Bronchial smooth muscle cell (primary cell): ENCODE measurements at places on chromosomes 7 and 10. TPM values are rescaled to one million over a fixed set of nuclear protein-coding genes. Genes with fewer than 3 reads are reported as not detected.

Gene AOAH
- total RNA-seq, result not detected in 2 replicates

Gene STK32C
- 10.5 and 11.7 TPM in 2 replicates for total RNA-seq

Gene SCIN
- 0.16 TPM in 1 of 2 replicates, not detected in the other for total RNA-seq

Gene GIMAP6
- total RNA-seq, result not detected in 2 replicates

Gene POLR1F
- 8.2 and 13.6 TPM in 2 replicates for total RNA-seq

Gene ARHGAP22
- 34.2 and 46.1 TPM in 2 replicates for total RNA-seq

Gene KNDC1
- total RNA-seq, result 0.47 and 3.3 TPM in 2 replicates

Gene RPEL1
- under 0.01 TPM in 1 of 2 replicates, not detected in the other for total RNA-seq

Gene LEP
- total RNA-seq, result not detected in 2 replicates

Gene NCOA4
- total RNA-seq, result 176 and 203 TPM in 2 replicates

Gene ELAPOR2
- total RNA-seq, result 0.26 and 2.2 TPM in 2 replicates

Gene AFAP1L2
- 0.16 and 0.26 TPM in 2 replicates for total RNA-seq

Gene ATOH7
- total RNA-seq, result not detected in 2 replicates

Gene SPDYE16
- under 0.01 and 0.26 TPM in 2 replicates for total RNA-seq

Gene ODAD2
- under 0.01 and 0.32 TPM in 2 replicates for total RNA-seq

Gene ARHGAP19
- 3.8 and 4.1 TPM in 2 replicates for total RNA-seq

Gene GIMAP4
- total RNA-seq, result 0.09 TPM in 1 of 2 replicates, not detected in the other

Gene CPXM2
- 9.3 and 41.5 TPM in 2 replicates for total RNA-seq

Gene SDK1
- total RNA-seq, result 1.4 and 7.8 TPM in 2 replicates

Gene HSPA12A
- total RNA-seq, result 1.4 and 7.1 TPM in 2 replicates

Gene DNAJC2
- 10.0 and 15.4 TPM in 2 replicates for total RNA-seq
